ENCODE measurements at places on chromosomes 5 and 9.

DNA sequence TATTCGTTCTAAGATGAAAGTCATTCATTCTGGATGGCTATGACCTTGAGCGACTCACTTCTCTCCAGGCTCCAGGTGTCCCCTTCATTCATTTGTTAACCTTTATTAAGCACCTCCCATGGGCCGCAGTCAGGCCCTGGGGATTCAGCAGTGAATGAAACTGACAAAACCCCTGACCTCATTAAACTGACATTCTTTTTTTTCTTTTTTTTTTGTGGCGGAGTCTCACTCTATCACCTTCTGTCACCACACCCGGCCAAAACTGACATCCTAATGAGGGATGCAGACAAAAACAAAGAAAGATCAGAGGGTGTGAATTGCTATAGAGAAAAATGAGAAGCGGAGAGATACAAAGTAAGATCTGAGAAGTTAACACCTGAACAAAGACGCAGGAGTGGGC, 16.5 kb upstream of the ODF2 start:
- no peak for DNase-seq

DNA sequence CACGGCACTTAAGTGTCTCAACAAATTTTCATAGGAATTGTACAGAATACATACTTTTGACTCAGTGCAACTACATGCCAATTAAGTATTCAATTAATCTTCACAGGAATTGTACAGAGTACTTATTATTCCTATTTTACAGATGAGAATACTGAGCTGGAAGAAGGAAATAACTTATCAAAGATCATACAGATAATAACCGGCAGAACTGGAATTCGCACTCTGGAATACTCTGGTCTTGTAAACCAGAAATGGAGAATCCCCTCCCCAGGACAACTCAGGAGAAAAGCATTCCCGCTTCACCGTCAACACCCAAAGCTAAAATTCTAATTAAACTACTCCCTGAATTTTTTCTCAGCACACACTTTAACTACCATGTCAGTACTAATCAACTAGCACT, 112.7 kb downstream of the HOMER1 start:
- DNase-seq, result no peak

GRCh38 chr9:86368871-86369521, 14.8 kb upstream of the TUT7 start:
- DNase-seq, result no peak

- no peak for DNase-seq
Measured at GRCh38 chr9:114236391-114237138, 81.2 kb downstream of the COL27A1 start.

DNA sequence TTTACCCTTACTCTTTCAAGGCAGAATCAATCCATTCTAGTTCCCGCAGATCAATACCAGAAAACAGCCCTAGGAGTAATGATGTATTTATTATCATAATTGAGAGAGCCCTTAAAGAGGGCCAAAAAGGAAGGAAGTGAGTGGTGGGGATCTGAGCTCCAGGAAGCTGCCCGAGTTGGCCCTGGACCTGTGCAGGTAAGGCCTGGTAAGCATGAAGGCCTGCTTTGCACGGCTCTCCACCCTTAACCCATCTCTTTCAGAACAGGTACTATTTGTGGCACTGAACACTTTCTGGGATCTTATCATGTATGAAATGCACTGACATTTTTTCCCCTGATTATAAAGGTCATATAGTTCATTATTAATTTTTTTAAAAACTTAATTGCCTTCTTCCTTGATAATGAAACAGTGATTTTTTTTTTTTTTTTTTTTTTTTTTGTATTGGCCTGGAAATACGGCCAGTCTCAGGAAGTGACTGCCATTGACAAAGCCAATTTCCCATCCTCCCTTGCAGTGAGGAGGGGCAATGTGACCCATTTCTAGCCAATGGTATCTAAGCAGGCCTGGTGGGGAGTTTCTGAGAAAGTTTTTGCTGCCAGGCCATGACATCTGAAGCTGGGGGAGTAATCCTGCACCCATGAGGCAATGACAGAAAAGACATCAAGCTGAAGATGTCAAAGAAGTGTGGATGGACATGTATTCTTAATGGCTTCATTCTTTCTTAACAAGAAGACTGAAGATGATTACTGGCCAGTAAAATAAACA, 6.3 kb upstream of the MVB12B start:
- DNase-seq, result no peak

GRCh38 chr9:13278368-13279246, 885 bp downstream of the MPDZ start:
- peak; percentile 81 for DNase-seq
